Activated T-cell treated with anti-CD3 and anti-CD28 coated beads for 4 hours (primary cell): ENCODE measurements at places on chromosomes 5 and 9.

DNA sequence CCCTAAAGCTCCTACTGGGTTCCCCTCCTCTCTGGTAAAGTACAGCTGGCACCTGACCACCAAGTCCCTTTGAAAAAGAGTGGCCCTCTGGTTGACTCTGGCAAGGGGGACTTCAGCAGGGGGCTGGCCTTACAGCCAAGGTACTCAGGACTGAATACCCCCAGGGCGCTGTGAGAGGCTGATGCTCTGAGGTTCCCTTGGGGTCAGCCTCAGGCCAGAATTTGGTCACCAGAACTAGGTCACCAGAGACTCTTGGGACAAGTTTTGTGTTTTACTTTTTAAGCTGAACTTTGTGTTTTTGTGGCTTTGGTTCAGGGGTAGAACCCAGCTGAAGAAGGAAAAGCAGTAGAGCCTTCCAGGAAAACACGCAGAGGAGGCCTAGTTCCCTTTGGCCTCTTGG is 23.3 kb upstream of the SMU1 start:
- DNase-seq, result no peak

GRCh38 chr9:110208031-110208430 is at the start of gene C9orf152:
Gene C9orf152 (minus strand): TSS chr9:110208159. CDS start chr9:110207579, 580 bp downstream.
- no peak for DNase-seq

GRCh38 chr5:140342287-140342686 is 4.1 kb downstream of the HBEGF start:
- no peak for DNase-seq

- DNase-seq, result no peak
Observed at GRCh38 chr9:1285526-1285925, 235.4 kb downstream of the DMRT2 start.

DNA sequence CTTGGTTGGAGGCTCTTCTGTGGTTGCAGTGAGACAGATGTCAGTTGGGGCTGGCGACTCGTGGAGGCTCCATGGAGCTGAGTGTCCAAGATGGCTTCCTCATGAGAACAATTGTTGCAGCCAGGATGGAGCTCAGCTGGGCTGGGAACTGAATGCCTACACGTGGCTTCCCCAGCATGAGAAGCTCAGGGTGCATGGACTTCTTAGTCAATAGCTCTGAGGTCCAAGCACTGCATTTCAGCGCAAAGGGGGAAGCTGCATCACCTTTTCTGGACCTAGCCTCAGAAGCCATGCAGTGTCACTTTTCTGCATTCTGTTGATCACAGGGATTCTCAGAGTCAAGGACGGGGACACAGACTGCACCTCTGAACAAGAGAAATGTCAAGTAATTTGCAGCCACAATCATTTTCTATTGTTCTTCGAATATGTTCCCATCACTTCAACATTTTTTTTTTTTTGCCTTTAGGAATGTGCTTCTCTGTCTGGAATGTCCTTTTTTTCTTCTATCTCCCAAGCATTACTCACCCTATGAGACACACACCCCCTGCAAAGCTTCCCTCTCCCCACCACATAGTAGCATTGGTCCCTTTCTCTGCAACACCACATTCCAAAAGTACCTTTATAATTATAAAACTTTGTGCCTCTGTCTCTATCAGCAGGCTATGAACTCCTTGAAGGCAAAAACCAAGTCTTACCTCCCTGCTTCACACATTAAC is 57.5 kb upstream of the STK32A start:
- no peak for DNase-seq
